Activated B cell treated with CpG ODN at 0.5 μM for 24 hours (primary cell): ENCODE measurements at places on chromosomes 11 and 22. TPM values are rescaled to one million over a fixed set of nuclear protein-coding genes. Genes with fewer than 3 reads are reported as not detected.

GRCh38 chr11:102226702-102227490 is 90.4 kb upstream of the BIRC3 start:
- H3K27ac ChIP-seq = no peak overlapping the region
- H3K27me3 ChIP-seq = peaks cover 20% of the 10 kb centered on the region
- no peak overlapping the region for H3K4me3 ChIP-seq
- H3K36me3 ChIP-seq = no peaks in the 10 kb centered on the region
- no peaks in the 10 kb centered on the region for H3K4me1 ChIP-seq

- H3K4me3 ChIP-seq = no peak overlapping the region
- peaks cover 4% of the 10 kb centered on the region for H3K36me3 ChIP-seq
- H3K4me1 ChIP-seq = no peaks in the 10 kb centered on the region
- no peak for DNase-seq
- H3K27me3 ChIP-seq = no peaks in the 10 kb centered on the region
- no peak overlapping the region for H3K27ac ChIP-seq
These were observed 19.5 kb downstream of the TXN2 start for GRCh38 chr22:36461665-36462649.

- no peak overlapping the region for H3K4me3 ChIP-seq
- no peaks in the 10 kb centered on the region for H3K4me1 ChIP-seq
- no peak overlapping the region for H3K27ac ChIP-seq
- peaks cover 2% of the 10 kb centered on the region for H3K36me3 ChIP-seq
- DNase-seq = no peak
These were observed 35.4 kb upstream of the LMO1 start for GRCh38 chr11:8298801-8299786.

DNA sequence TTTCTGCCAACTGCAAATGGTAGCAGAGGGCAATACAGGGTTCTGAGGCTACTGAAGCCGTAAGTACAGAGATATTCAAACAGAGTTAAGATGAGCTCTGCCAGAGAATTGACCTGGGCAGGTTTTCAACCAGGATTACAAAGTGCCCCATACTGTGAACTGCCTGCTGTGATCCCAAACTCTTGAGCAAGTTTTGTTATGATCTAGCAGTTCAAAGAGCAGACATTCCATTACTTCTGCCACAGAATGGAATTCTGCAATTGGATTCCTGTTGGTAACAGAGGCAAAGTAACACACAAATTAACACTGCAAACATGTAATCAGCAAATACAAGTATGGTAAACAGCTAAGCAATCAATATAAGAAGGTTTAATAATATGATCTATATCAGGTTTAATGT is 31.2 kb downstream of the ALG9 start:
- H3K4me3 ChIP-seq = no peak overlapping the region
- DNase-seq = no peak
- H3K27ac ChIP-seq = no peak overlapping the region
- H3K4me1 ChIP-seq = peaks cover 2% of the 10 kb centered on the region
- H3K36me3 ChIP-seq = peaks cover 58% of the 10 kb centered on the region

- H3K4me1 ChIP-seq = peaks cover 35% of the 10 kb centered on the region
- H3K27me3 ChIP-seq = no peaks in the 10 kb centered on the region
- DNase-seq = peak; percentile 52
- peak overlapping the region; percentile 5 for H3K27ac ChIP-seq
- H3K36me3 ChIP-seq = peaks cover 2% of the 10 kb centered on the region
- H3K4me3 ChIP-seq = peak overlapping the region; percentile 2
These were observed 8.2 kb upstream of the CCDC88B start for GRCh38 chr11:64331569-64332371.

- H3K27ac ChIP-seq = no peak overlapping the region
- H3K4me1 ChIP-seq = peaks cover 39% of the 10 kb centered on the region
- H3K36me3 ChIP-seq = no peaks in the 10 kb centered on the region
- no peak for DNase-seq
These were observed 19.6 kb upstream of the POU2AF2 start for GRCh38 chr11:111225881-111226280.

DNA sequence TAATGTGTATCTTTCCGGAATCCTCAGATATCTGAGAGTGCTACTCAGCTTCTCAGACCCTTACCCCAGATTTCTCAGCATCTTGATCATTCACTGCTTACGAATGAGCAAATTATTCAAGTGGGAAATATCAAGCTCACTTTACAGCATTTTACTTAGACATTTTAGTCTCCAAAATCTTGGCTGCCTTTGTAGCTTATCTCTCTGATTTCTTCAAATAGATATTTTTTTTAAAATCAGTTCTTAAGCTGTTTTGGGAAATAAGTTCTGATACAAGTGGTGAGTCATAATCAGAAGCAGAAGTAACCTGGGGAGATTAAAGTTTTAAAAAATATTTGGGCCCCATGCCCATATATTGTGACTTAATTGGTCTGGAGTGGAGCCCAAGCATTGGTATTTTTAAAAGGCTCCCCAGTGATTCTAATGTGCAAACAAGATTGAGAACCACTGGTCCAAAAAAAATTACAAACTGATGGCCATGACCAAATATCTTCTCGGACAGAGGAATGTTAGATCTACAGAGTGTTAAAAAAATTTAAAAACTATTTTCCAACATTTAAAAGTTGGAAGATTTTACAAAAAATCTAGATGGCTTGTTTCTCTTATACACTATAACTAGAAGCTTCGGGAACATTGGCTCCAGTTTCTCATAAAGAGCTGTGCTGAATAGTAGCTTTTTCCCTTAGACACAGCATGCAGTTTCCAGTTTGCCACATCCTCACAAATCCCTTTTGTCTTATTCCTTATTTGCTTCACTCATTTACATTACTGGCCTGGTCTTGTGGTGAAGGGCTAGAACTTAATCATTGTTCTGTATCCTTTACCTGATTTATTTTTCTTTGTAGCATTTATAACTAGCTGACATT is 87.8 kb upstream of the BMAL1 start:
- H3K27ac ChIP-seq = no peak overlapping the region
- peaks cover 13% of the 10 kb centered on the region for H3K27me3 ChIP-seq
- H3K36me3 ChIP-seq = peaks cover 2% of the 10 kb centered on the region
- DNase-seq = no peak
- no peaks in the 10 kb centered on the region for H3K4me1 ChIP-seq
- no peak overlapping the region for H3K4me3 ChIP-seq

GRCh38 chr11:134981835-134982234 is 569.8 kb upstream of the B3GAT1 start:
- DNase-seq = no peak
- no peaks in the 10 kb centered on the region for H3K27me3 ChIP-seq
- H3K27ac ChIP-seq = no peak overlapping the region
- H3K4me3 ChIP-seq = no peak overlapping the region
- no peaks in the 10 kb centered on the region for H3K36me3 ChIP-seq

GRCh38 chr22:39098576-39098975 is 1.5 kb downstream of the APOBEC3H start:
- DNase-seq = no peak
- peak overlapping the region; percentile 73 for H3K4me3 ChIP-seq
- H3K27ac ChIP-seq = peak overlapping the region; percentile 94
- H3K4me1 ChIP-seq = peaks cover 65% of the 10 kb centered on the region
- H3K27me3 ChIP-seq = no peaks in the 10 kb centered on the region

DNA sequence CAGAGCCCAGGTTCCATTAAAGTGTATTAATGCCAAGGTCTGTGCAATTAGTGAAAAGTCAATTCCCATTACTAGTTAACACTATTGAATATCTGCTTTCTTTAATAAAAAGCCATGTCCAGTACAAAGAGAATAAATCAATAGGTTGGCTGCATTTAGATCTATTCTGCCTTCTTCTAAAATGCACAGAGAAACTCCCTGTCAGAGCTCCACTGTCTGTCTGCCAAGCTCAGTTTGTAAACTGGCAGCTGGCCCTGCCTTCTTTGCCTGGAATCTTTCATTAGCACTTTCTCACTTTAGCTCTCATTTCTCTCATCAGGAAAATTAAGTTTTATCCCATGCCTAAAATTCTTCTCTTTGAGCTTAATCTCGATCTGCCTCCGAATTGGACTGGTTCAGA is 35.6 kb downstream of the ARL14EP start:
- DNase-seq = no peak
- H3K4me3 ChIP-seq = no peak overlapping the region
- no peak overlapping the region for H3K27ac ChIP-seq
- peaks cover 4% of the 10 kb centered on the region for H3K27me3 ChIP-seq
- H3K4me1 ChIP-seq = no peaks in the 10 kb centered on the region
- no peaks in the 10 kb centered on the region for H3K36me3 ChIP-seq

DNA sequence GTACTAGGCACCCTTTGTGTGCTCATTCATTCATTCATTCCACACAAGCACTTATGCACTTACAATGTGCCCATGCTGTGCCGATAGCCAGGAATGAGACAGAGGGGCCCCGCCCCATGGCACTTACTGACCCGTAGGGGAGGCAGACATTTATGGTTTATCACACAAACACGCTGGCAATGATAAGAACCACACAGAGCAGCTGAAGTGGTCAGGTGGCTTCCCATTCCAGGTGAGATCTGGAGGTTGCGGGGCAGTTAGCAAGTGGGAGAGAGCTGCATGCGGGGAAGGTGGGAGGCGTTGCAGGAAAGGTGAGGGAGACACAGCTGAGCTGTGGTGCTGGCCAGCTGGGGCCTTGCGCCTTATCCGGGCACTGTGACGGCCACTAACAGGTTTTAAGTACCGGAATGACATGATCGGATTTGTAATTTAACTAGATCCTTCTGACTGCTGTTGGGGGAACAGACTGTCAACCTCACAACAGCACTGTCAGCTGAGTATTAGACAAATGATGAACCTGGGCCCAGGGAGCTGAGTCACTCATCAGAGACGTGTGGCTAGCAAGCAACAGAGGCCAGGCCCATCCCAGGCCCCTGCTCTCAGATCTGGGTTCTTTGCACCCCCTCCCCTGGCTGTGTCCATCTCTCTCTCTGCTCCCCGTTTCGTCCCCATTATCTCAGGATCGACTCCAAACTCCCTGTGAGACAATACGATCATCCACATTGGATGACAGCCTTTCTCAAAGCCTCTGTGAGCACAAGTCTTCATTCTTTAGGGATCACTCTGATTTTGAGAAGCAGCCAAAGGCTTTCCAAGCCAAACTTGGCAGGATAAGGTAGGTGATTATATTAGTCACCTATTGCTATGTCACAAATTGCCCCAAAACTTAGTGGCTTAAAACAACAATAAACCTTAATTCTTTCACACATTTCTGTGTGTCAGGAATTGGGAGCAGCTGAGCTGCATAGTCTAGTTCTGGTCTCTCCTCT is 28.4 kb downstream of the RASD2 start:
- H3K27me3 ChIP-seq = peaks cover 21% of the 10 kb centered on the region
- no peak for DNase-seq
- H3K27ac ChIP-seq = no peak overlapping the region

DNA sequence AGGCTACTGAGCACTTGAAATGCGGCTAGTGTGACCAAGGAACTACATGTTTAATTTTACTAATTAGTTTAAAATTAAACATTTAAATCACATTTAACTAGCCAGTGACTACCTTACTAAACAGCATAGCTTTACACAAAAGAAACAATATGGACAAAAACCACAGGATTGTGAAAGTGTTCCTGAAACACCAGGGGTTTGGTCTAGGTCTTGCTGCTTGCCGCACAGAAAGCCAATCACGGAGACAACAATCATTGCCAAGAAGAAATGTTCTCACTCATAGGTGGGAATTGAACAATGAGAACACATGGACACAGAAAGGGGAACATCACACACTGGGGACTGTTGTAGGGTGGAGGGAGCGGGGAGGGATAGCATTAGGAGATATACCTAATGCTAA is 309.5 kb downstream of the C11orf87 start:
- no peaks in the 10 kb centered on the region for H3K36me3 ChIP-seq
- no peak overlapping the region for H3K27ac ChIP-seq
- H3K4me3 ChIP-seq = no peak overlapping the region
- H3K4me1 ChIP-seq = no peaks in the 10 kb centered on the region
- DNase-seq = no peak
- H3K27me3 ChIP-seq = no peaks in the 10 kb centered on the region

The JAML gene
- total RNA-seq = 1.2 and 1.5 TPM in 2 replicates

The UBQLN3 gene
- 0.16 and 0.29 TPM in 2 replicates for total RNA-seq

The TNNT3 gene
- total RNA-seq = 2.9 and 3.5 TPM in 2 replicates
